Hippocampal formation (tissue), 2 donors: ENCODE measurements at places on chromosomes 13 and 19.

DNA sequence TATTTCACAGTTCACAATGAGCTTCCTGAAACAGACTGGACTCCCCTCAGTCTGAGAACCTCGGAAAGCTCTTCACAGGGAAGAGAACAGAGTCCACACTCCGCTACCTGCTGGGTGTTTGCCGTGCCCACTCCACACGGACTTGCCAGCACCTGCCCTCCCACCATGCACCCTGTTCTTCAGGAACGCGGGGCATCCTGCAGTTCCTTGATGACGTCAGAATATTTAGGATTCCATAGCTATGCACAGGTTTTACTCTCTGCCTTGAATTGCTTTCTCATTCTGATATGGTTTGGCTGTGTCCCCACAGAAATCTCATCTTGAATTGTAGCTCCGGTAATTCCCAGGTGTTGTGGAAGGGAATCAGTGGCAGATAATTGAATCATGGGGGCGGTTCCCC, 74.4 kb upstream of the FARP1 start:
- no peak for DNase-seq

GRCh38 chr13:48402325-48402932, 10.5 kb downstream of the LPAR6 start:
- DNase-seq = no peak

GRCh38 chr13:20294497-20294896, 62.4 kb upstream of the GJB6 start:
- no peak for DNase-seq

GRCh38 chr19:45164577-45165335, 4.0 kb upstream of the NKPD1 start:
- no peak for DNase-seq

DNA sequence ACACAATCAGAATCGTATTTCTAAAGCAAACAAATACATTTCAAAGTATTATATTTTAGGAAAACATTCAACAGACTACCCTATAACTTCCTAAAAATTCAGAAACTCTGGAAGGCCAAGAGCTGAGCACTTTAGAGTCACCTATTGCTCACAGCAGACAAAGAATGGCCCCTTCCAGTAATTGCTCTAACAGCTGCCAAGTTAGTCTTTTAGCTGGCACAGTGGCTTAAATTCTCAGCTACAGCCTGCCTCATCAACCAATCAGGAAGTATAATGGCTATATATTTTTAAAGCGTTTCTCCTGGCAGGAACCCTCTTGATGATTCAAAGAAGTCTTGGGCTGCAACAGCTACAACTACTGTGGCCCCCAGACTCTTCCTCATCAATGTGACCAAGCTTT, 14.9 kb upstream of the SLITRK5 start:
- DNase-seq = no peak

DNA sequence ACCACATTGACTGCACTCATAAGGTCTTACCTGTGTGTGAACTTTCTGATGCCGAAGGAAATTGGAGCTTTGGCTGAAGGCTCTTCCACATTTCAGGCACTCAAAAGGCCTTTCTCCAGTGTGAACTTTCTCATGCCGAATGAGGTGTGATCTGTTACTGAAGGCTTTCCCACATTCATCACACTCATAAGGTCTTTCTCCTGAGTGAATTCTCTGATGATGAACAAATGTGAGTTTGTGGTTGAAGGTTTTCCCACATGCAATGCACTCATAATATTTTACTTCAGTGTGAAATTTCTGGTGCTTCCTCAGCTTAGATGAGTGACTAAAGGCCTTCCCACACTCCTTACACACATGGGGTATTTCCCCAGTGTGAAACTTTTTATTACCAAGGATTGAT, 5.7 kb downstream of the ZNF132 start:
- DNase-seq = no peak

DNA sequence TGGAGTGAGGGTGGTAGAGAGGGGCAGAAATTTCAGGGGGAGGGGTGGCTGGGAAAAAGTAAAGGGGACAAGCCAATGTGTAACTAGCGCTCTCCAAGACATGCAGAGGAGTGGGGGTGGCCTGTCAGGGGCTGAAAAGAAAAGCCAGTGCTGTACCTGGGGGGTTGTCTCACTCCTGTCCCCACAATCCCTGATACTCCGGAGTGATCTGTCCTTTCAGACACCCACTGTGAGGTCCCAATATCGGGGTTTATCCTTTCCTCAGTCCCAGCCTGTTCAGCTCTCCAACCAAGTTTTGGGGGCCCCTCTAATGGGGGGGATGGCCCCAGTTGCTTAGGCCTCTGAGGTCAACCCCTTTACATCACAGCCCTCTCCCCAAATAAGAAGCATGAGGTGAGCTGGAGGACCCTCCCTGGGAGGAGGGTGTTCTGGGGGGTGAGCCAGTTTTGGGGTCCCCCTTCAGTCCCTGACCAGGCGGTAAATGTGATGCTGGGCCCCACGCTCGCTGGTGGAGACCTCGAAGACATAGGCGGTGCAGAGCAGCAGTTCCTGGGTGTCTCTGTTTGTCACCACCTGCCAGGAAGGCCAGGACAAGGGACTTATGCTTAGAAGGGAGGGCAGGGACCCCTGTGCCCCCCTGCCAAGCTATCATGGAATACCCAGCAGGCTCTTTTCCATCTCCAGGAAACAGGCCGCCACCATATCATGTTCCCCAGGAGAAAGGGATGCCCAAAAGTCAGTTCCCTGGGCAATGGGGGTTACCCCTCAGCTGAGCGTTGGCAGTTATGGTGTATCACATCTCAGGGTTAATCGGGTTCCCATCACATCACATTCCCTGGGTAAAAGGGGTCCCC, 5.9 kb downstream of the CD37 start:
- no peak for DNase-seq

GRCh38 chr13:26216042-26216441, 6.1 kb downstream of the RNF6 start:
- no peak for DNase-seq

DNA sequence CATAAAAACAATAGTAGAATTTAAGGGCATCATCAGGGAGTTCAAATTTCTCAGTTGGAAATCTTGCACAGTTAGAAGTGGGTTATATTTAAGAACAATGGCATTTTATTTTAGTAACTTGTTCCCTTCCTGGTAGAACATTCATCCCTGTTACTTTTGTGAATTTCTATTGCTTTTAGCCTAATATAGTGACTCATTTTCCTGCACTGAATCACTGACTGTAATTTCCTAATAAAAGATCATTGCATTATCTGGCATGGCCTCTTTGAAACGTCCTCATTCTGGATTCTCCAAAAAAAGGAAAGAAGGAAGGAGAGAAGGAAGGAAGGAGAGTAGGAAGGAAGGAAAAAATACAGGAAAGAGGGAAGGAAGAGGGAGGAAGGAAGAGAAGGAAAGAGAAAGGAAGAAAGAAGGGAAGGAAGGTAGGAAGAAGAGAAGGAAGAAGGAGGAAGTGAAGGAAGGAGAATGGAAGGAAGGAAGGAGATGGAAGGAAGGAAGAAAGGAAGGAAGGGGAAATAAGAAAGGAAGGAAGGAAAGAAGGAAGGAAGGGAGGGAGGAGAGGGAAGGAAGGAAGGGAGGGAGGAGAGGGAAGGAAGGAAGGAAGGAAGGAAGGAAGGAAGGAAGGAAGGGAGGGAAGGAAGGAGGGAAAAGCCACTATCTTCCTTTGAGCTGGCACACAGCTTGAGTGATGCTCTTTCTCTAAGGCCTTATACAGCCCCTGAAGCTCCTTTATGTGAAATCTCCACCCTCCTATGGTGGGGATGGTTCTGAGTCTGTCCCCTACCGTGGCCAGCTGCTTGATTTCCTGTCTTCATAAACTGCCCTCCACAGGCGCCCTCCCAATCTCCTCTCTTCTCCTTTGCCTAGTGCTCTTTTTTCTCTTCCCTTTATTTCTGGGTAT, 29.8 kb upstream of the TM9SF2 start:
- no peak for DNase-seq

- no peak for DNase-seq
These were observed 28.6 kb downstream of the BICRA start for GRCh38 chr19:47637550-47637949.

DNA sequence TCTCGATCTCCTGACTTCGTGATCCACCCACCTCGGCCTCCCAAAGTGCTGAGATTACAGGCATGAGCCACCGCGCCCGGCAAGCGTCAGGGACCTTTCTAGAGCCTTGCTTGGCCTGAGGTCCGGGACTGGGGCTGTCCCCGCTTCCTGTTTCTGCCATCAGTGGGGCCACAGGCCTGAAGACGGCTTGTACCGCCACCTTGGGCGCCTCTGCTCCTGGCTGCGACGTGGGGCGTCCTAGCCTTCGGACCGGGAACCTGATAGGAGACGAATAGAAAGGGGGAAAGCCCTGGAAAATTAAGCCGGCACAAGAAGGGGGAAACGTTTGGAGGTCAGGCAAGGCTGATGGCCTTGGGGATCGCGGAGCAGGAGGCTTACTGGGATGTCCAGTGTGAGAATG, 35.1 kb downstream of the RNF6 start:
- no peak for DNase-seq

DNA sequence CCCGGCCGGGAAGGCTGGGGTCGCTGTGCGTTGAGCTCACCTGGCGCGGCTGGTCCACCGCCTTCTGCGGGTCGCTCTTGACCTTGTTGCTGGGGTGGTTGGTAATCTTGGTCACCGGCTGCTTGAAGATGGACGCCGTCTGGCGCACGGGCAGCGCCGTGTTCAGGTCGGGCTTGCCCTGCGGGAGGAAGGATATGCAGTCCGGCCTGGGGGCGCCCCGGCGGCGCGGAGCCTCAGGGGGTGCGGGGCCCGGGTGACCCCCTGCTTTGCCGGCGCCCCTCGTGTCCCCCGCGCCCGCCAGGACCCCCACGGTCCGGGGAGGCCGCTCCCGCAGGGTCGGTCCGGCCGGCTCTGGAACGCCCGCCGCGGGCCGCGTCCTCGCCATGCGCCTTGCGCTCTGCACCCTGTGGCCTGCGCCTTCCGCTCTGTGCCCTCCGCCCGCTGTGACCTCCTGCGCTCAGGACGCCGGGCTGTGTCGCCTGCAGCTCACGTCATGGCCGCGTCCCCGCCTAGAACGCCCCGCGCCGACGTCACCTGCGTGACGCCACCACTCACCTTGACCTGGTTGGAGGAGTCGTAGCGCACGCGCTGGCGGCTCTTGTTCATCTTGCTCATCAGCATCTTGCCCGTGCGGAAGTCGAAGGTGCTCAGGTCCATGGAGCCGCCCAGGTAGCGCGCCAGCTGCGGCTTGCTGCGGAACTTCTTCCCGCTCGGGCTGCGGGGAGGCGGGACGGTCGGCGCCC, 8.0 kb downstream of the MBD3 start:
- no peak for DNase-seq

GRCh38 chr19:15836330-15837220, 21.1 kb upstream of the OR10H1 start:
- peak; percentile 97 for DNase-seq

DNA sequence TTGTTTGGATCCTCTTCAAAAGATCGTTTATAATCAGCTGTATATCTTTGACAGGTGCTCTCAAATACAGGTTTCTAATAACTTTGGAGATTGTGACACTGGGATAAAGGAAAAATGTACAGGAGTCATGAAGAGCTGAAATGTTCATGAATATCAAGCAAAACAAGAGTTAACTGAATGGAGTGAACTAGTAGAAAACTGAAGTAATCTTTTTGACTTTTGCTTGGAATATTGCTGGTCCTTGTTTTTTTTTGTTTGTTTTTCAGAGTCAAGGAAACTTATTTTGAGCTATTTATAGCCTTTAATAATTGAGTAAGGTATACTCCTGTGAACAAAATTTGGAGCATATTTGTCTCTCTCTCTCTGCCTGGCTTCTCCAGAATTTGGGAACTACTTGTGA, 25.3 kb downstream of the MED4 start:
- DNase-seq = no peak

- DNase-seq = peak; percentile 57
These were observed 13.6 kb upstream of the C5AR1 start for GRCh38 chr19:47296036-47296435.

- DNase-seq = no peak
These were observed 7.8 kb upstream of the SHFL start for GRCh38 chr19:10078329-10078728.

DNA sequence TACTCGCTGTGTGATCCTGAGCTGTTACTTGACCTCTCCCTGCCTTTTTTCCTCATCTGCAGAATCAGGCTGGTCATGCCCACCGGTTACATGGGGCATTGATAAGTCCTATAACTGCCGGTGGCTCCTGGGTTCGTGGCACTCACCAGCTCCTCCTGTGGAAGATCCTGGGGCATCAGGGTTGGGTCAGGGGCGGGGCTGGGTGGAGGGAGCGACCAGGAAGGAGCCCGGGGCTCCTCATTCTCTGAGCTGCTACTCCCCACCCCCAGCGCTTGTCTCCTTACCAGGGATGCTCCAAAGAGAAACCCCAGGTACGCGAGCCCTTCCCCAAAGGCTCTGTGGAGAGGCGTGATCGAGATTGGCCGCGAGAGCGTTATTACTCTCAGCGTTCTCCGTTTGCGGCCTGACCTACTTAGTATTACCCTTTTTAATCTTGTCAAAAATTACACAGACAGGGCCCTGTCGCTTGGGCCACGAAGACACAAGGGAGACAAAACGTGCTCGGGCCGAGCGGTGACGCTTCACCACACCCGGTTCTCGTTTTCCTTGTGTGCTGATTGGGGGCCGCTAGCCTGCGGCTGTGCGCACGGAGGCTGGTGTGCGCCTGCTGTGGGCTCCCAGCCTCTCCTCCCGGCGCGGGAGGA, 10.7 kb downstream of the HDGFL2 start:
- DNase-seq = no peak

GRCh38 chr19:9306443-9306842, 3.2 kb downstream of the ZNF699 start:
- no peak for DNase-seq

- DNase-seq = no peak
These were observed 156.7 kb downstream of the SLC7A1 start for GRCh38 chr13:29438769-29439168.

- no peak for DNase-seq
These were observed 24.0 kb upstream of the TBC1D4 start for GRCh38 chr13:75506018-75506417.

DNA sequence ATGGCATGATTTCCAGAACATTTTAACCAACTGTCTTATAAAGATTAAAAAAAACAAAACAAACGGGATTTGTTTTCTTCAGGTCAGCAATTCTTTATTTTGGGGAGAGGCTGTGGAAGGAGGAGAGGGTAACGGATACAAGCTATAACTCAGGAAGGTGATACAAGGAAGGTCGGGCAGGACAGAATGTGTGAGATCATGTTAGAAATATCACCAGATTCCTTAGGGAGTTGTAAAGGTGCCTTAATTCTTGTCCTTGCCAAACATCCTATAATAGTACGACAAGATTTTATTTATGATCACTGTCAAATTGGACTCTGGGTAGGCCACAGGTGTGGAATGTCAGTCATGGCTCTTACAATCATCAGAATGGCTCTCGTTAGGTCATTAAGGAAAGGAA, 503.1 kb downstream of the DIAPH3 start:
- DNase-seq = no peak

DNA sequence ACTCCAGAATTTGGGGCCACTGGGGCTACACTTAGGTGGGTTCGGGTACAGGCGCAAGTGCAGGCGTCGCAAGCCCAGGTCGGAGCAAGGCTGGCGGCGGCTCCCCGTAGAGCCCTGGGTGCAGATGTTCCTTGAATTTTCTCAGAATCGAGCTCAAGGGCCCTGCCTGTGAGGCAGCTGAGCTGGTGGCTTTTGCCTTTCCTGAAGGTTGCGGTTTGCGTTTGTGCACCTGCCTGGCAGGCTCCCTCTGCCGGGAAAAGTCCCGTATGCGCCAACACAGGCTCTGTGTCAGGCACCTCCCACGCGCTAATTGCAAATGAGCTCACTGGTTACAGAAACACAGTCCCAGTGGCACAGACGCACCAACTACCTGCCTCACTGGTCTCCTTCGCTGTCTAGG, 5.9 kb downstream of the DOHH start:
- no peak for DNase-seq

GRCh38 chr13:65342541-65343337, 1887.4 kb downstream of the PCDH9 start:
- no peak for DNase-seq

- no peak for DNase-seq
These were observed 22.3 kb downstream of the OR10H3 start for GRCh38 chr19:15759962-15760565.
